ENCODE measurements at places on chromosomes 2 and 18.

- DNase-seq = no peak
Measured at GRCh38 chr2:56021579-56021978, 98.0 kb upstream of the EFEMP1 start.

DNA sequence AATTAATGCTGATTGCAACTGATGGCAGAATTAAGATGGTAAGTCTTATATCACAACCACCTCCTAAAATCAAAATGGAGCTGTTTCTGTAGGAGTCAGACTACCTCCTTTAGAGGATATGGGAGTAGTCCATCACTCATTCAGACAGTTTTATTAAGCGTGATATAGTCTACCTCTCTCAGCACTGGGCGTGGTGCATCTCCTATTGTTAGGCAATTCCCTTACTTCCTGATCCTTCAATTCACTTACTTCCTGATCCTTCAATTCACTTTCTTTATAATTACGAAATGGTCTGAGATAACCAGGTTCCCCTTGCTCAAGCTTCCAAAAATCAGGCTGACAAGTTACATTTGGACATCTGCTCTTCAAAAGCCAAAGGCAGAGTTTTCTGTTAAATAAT lies 31.9 kb downstream of the ATP8B1 start:
- no peak for DNase-seq

GRCh38 chr2:43174368-43174916 lies 52.0 kb downstream of the ZFP36L2 start:
- peak; percentile 51 for DNase-seq

- no peak for DNase-seq
Measured at GRCh38 chr2:9846554-9846953, 3.3 kb downstream of the TAF1B start.

GRCh38 chr2:220767591-220768255 lies 804.4 kb downstream of the EPHA4 start:
- DNase-seq = no peak

- DNase-seq = no peak
Measured at GRCh38 chr2:221134718-221135117, 437.4 kb downstream of the EPHA4 start.

GRCh38 chr2:191170301-191170636 lies 19.5 kb upstream of the STAT4 start:
- DNase-seq = no peak

DNA sequence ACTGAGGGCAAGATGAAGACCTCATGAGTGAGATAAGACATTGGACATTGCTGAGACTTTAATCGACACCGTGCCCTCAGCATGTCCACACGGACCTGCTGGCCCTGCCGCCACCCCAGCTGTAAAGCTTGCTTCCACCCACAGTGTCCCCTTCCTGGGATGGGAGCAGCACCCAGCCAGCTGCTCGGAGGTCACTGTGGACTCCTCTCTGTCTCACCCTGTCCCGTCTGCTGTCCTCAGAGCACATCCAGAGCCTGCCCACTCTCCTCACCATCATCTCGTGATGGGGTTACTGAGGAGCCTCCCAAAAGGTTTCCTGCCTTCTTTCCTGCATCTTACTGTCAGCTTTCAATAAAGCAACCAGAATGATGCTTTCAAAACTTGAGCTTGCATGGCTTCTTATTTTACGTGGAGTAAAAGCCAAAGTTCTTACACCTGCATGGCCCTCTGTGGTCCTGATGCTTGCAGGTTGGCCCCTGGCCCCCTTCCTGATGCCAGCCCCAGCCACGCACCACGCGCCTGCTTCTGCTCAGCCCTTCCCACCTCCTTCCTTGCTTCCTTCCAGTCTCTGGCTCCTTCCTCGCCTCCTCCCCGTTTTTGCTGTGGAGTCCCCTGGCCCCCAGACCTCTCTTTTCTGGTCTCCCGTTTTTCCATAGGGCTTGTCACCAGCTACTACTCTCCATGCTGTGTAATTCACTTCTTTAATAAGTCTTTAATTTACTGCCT lies 67.0 kb downstream of the DGKD start:
- no peak for DNase-seq

- no peak for DNase-seq
Measured at GRCh38 chr2:239881031-239881471, 144.1 kb downstream of the NDUFA10 start.

GRCh38 chr18:35045806-35046205 lies 4.6 kb downstream of the MAPRE2 start:
- no peak for DNase-seq

GRCh38 chr2:126824663-126825062 lies 74.0 kb upstream of the TEX51 start:
- DNase-seq = no peak

- no peak for DNase-seq
Measured at GRCh38 chr2:169480079-169480465, 778 bp downstream of the BBS5 start.

DNA sequence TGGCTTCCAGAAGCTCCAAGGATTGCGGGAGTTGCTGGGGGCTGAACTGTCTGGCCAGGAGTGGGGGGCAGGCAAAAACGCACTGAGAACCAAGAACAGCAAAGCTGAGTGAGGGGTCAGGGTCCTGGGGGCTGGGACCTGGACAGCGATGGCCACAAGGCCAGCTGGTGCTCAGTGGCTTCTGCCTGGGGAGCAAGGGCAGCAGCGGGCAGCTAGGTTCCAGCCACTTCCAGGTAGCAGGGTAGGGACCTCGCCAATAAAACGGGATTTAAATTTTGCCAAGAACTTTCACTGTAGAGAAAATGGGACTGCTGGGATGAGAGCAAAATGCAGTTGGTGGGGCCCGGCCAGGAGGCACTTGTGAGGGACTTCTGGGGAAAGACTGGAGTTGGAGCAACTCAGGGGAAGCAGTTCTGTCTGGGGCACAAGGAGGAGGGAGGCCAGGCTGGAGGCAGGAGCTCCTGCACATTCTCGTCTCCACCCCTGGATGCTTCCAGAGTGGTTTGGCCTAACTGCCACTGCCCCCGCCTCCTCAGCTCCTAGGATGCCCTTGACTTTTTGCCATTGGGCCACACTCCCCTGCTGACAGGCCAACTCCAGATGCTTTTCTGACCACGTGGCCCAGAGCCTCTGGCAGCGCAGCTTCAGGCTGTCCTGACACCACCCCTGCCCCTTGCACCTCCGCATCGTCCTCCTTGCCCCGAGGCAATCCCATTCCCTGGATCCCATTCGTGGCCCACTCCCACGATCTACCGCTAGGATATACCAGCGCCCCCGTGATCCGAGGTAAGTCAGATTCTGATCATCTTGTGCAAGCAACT lies 5.5 kb upstream of the CCDC74A start:
- DNase-seq = no peak

DNA sequence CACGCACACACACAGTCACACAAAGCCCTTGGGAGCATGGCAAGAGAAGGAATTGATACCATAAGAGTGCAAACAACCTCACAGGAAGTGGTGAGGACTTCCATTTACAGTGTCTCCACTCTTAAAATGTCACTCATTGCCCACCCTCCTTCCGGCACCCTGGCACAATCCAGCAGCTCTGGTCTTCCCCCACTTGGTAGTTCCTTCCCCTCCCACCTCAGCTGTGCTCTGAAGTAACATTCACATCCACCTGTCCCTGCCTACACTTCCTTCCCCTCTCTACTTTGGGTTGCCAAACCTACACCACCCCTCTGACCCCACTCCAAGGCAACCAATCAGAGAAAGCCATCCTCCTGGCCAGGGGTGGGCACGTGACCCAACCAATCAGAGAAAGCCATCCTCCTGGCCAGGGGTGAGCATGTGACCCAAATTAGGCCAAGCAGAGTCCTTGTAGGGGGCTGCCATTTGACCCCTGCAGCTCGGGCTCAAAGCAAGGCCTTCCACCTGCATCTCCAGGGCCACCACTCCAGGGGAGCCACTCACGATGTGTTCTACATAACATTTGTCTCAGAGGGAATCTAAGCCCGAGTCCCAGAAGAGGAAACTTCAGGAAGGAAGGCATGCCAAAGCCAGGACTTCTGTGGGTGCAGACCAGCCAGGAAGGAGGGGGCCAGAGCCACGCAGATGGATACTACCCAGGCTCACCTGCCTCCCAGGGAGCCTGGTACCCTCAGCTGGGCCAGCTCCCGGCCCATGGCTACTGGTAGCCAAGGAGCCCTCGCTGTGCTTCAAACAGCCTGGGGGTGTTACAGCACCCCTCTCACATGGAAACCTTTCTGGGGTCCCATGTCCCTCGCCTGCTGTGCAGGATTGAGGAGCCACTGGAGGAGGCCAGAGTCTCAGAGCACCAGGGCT lies 21.2 kb downstream of the CYP26B1 start:
- no peak for DNase-seq

- no peak for DNase-seq
Measured at GRCh38 chr2:116450990-116451389, 1363.5 kb upstream of the DDX18 start.

DNA sequence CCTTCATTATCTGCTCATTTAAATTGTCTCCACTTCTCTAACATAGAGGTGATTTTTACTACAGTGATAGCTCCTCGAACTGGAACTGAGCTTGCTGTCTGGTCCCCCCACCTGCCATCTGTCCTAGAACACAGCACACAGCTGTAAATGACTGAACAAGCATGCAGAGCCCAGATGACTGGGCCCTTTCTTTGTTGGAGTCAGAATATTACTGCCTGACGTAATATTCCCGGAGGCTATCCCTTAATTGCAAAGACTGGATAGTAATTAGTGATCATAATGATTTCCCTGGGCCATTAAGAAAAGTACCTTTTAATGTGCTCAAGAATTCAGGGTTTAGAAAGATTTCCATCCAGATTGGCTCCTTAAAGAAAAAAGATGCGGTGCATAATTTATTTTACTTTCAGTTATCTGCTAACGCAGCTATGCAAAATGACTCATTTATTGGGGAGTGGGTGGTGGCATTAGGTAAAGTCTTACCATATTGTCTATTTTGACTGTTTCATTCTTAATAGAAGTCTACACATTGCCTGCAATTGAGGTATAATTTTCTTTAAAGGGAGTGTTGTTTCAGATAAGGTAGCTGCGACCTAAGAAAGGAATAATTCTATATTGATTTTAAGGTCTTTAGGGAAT lies 84.4 kb downstream of the MAP4K4 start:
- no peak for DNase-seq

DNA sequence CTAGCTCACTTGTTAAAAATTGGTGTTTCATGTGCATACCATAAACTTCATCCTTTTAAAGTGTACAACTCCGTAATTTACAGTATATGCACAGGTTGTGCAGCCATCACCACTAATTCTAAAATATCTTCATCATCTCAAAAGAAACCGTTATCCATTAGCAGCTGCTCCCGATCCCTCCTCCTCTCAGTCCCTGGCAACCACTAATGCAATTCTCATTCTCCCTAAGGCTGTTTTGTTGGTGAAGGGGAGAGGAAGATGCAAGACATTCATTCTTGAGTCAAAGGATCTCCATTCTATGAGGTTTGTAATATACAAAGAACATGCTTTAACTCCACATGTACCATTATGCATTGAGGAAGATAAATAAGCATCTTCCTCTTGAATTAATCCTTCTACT lies 48.6 kb downstream of the RNU4ATAC start:
- no peak for DNase-seq

DNA sequence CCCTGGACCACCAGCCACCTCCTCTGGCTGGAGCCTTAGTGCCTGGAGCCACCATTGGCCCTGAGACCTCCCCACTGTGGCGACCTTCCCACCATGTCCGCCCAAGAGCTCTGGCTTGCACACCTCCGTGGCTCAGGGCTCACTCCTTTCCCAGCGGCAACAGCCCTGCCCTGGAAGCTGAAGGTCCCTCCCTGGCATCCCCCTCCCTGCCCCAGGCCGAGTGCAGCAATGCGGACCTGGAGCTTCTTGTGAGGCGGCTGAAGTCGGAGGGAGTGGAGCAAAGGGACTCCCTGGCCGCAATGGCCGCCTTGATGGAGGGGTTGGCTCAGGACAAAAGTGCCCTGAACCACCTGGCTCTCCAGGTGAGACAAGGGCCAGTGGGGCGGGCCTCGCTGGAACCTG lies 28.6 kb downstream of the CROCC2 start:
- DNase-seq = no peak

GRCh38 chr2:101195871-101196661 lies 44.9 kb upstream of the TBC1D8 start:
- no peak for DNase-seq

- no peak for DNase-seq
Measured at GRCh38 chr2:65508225-65508624, 75.8 kb upstream of the SPRED2 start.

DNA sequence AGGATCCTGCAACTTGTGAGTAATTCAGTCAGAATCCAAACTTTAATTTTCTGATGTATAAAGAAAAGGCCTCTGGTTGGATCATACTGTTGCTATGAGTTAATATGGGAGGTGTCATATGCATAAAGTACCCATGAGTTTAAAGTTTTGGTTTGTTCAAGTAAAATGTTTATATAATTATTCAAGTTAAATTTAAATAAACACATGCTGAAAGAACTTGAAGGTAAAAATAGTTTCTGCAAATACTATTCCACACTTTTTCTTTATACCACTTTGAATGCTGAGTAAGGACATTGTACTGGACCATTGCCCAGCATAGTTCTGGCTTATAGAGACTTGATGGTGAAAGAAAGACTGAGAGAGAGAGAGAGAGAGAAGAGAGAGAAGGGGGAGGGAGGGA lies 30.7 kb downstream of the PKP4 start:
- DNase-seq = no peak

DNA sequence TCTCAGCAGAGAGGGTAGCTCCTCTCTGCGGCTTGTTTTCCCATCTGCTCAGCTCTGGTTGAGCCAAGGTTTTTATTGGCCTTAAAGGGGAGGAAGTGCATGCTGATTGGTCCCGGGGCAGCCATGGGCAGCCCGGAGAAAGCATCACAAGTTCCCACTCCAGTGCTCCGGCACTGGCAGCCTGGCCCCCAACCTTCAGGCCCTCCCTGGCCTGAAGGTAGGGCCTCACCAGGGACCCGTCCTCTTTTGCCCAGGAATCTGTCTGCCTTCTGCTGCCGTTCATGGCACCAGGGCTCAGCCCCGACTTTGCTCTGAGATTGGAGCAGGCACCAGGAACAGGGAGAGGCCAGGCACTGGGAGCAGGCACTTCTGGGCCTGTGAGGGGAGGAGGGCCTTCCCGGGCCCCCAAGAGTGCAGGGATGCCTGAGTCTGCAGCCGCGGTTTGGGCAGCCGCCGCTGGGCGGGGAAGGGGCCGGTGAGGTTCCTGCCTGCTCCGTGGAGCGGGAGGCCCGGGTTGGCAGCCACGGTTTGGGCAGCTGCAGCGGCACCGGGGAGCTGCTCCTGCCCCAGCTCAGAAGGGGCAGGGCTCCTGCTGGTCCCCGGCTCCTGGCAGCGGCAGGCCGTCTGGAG lies 17.5 kb upstream of the ILKAP start:
- no peak for DNase-seq

DNA sequence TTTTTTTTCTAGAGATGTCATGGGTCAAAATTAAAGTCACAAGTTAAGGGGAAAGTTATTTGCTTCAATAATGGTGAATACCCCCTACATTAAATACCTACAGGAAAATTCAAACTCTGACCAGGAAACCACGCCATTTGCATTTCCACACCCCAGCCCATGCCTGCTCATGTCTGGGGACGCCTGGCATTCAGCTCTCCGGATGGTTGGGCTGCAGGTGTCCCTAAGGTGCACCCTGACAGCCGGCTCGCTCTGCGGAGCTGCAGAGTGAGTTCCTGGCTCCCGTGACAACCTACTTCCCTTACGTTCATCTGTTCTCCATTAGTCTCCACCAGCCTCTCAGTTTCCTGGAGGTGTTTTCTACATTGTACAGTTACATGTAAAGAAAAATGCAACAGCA lies 122.7 kb upstream of the RIOK3 start:
- DNase-seq = no peak

Data from activated naive CD4-positive, alpha-beta T cell (primary cell).